ENCODE measurements at places on chromosomes 1 and 21.
A peak's percentile ranks its signal among the peaks of the same experiment; 100 is the strongest.

DNA sequence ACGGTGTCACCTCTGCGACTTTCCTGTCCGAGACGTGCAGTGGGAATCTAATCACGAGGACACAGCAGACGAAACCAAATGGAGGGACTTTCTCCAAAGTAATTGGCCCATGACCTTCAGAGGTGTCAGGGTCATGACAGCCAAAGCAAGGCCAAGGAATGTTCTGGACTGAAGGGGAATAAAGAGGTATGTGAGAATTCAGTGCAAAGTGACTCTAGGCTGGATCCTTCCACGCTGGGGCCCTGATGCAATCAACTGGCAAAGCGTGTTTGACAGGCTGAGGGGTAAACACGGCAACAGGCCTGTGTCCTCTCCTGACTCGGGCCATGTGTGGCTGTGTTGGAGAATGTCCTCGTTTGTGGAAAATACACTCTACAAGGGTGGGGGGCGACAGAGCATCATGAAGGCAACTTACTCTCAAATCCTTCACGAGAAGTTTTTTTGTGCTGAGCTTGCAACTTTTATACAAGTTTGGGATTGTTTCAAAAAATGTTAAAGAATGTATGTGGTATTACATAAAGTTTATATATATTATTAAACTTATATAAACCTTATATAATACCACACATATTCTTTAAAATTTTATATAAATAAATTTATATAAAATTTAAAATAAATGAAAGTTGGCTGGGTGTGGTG, 1.7 kb downstream of the CFAP74 start:
- no peak for DNase-seq

DNA sequence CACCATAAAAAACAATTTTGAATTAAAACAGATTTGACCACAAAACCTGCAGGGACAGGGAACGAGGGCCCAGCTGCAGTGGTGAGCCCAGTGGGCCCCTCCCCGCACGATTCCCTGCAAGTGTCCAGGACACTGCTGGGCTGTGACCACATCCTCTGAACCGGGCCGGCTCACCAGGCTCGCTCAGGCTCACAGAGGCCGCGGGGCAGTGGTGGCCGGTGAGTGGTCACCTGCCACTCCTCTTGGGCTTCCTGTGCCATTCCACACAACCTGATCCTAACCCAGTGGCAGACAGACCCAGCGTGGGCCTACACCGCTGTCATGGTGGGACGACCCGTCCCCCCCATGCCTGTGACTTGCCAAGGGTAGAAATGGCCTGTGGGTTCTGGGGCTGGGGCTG, 36.5 kb upstream of the RIPK4 start:
- DNase-seq = no peak

DNA sequence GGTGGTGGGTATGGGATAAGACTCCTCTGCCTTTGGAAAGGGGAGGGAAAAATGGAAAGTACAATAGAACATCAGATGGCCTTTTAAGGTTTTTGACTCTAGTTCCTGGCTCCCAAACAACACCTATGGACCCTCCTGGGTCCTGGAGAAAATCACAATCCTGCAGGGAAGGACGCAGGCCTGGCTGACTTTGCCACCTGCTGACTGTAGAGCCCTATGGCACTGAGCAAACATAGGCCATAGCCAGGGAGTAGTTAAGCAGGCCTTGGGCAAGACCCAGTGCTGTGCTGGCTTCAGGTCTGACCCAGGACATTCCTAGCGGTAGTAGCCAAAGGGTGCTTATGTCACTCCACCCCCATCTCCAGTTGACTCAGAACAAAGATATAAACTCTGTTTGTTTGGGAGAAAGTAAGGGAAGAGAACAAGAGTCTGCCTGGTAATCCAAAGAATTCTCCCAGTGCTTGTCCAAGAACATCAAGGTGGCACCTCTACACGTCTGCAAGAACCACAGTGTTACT, 149.0 kb downstream of the SLC44A5 start:
- no peak for DNase-seq

DNA sequence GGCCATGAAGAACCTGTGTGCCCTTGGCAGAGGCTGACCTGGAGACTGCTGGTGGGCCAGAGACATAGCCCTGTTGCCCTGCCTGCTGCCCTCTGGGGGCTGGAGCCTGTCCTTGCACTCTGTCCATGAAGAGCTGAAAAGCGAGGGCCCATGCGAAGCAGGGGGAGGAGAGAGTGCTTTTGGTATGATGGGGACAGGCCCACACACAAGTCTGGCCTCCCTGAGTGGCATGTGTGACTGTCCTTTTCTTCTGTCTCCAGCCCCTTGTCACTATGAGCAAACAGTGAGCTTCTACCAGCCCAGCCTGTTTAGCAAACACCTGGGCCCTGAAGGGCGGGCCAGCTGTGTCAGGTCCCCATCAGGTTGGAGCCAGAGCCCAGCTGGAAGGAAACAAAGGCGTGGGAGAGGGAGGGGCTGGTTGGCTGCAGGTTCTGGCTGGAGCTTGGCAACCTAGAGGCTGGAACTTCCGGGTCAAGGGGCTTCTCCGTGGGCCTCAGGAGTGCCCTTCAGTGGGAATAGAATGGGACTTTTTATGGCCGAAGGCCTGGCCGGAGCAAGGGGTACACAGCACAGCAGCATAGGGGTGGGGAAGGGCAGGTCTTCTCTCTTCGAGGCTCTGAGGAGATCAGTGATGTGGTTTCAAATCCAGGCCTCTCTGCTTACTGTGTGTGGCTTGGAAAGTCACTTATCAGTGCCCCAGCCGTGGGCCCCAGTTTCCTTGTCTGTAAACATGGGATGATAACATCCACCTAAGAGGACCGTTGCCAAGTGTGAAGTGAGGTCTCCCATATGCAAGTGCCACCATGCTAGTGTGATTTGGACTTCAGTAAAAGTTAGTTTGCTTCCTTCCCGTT, 14.3 kb downstream of the QSOX1 start:
- DNase-seq = no peak

GRCh38 chr1:119191325-119191724, 50.9 kb upstream of the WARS2 start:
- no peak for DNase-seq

DNA sequence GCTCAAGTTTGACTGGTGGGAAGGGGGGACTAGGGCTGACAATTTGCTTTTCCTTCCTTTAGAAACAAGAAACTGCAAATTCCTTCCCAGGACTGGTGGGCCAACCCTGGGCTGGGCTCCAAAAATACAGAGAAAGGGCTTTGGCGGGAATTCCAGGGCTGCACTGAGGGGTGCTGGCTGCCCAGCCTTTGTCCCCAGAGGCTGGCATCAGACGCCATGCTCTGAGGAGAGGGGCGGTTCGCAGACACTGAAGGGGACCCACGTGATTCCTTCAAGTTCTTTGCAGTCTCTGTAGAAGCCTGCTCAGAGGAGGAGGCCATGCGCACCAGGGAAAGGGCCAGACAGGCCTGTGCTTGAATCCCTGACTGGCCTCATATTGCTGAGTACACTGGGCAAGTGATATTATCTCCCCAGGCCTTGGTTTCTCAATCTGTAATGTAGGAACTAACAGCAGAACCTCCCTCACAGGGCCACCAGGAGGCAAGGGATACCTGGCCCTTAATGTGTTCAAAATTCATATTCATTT, 119.5 kb downstream of the EPHB2 start:
- no peak for DNase-seq

GRCh38 chr1:16478091-16478490, 36.0 kb downstream of the RNU1-1 start:
- no peak for DNase-seq

- DNase-seq = peak; percentile 58
Measured at GRCh38 chr1:66372522-66373101, 161.3 kb upstream of the SGIP1 start.

DNA sequence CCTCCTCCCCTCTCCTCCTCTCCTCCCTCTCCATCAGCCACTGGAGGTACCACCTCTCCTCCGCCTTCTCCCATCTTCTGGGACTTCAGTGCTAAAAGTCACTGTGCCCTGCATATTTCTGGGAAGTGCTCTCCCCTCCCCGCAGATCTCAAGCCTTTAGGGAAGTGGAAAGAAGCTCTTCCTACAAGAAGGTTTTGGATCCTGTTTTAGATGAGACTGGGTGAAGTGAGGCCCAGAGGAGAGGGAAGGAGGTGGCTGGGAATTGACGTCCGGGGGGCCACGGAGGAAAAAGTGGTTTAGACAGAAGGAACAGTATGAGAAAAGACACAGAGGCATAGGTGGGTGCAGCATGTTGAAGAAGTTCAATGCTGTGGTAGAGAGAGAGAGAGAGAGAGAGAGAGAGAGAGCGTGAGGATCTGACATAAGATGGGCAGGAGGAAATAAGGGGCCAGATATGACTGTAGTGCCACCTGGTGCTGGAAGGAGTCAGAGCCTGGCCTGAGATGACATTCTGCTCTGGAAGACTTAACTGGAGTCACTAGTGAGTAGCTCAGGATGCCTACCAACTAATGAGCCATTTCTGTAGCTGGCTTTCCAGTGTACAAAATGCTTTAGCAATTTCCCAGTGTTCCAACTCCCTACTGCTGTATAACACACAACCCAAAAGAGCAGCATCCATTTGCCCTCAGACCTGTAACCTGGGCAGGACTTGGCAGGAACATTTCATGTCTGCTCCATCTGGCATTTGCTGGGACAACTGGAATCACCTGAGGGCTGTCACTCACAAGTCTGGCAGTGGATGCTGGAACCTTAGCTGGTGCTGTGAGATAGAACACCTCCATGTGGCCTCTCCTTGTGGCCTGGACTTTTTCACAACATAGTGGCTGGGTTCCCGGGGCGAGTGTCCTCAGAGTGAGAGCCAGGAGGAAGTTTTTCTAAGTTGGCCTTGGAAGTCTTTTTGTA, 16.6 kb upstream of the ZSCAN20 start:
- DNase-seq = no peak

DNA sequence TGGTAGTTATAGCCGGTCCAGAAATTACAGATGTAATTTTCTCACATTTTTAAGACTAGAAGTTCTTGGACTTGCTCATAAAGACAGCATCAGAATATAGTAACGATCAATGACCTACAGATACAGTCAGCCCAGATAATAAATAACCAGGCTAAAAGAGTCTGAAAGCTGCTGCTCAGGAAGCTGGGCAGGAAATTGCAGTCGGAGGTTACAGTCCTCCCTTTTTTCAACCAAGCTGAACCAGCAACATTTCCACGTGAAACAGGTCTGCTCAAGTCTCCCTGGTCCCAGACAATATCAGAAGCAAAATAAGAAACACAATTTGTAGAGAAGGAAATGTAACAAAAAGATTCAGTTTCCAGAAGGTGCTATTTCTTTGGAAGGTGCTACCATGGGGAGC, 457.4 kb downstream of the SIPA1L2 start:
- no peak for DNase-seq

- DNase-seq = no peak
Measured at GRCh38 chr1:17434016-17434415, 5.5 kb downstream of the RCC2 start.

- peak; percentile 72 for DNase-seq
Measured at GRCh38 chr1:152654110-152654509, 9.1 kb upstream of the LCE2D start.

GRCh38 chr1:243837907-243838535, 12.0 kb downstream of the AKT3 start:
- DNase-seq = no peak

DNA sequence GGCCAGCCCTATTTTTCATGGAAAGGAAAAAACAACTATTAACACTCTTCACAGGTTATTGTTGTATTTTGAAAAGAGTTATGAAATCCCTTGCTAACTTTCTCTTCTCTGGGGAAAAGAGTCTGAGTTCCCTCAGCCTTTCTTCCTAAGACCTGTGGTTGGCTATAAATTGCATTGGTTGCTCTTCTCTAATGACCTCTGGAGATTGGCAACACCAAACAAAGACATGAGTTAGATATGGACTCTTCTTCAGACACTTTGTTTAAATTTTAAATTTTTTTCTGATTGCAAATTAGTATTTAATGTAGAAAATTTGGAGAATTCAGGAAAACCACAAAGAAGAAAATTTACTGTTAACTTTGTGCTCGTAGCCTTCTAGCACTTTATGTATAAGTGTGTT, 275.7 kb downstream of the PBX1 start:
- DNase-seq = no peak

GRCh38 chr21:28608646-28609045, 384.0 kb downstream of the LTN1 start:
- no peak for DNase-seq

GRCh38 chr1:10380594-10381275, 18.1 kb upstream of the PGD start:
- no peak for DNase-seq

DNA sequence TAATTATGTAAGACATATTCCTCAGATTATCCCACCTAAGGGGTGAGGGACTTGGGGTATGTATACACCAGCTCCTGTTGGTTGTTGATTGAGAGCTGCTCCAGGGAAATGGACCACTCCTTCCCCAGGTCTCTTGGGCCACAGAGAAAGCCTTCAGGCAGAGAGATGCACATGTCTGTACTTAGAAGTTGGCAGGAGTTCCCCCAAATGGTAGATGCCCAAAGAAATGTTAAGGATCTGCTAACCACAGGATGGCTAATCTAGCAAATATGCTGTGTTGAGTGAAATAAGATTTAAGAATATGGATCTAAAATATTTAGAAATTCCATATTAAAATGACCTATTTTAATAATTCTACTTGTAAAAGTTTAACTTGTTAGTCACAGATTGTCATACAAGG, 100.8 kb upstream of the DNAH14 start:
- DNase-seq = no peak

DNA sequence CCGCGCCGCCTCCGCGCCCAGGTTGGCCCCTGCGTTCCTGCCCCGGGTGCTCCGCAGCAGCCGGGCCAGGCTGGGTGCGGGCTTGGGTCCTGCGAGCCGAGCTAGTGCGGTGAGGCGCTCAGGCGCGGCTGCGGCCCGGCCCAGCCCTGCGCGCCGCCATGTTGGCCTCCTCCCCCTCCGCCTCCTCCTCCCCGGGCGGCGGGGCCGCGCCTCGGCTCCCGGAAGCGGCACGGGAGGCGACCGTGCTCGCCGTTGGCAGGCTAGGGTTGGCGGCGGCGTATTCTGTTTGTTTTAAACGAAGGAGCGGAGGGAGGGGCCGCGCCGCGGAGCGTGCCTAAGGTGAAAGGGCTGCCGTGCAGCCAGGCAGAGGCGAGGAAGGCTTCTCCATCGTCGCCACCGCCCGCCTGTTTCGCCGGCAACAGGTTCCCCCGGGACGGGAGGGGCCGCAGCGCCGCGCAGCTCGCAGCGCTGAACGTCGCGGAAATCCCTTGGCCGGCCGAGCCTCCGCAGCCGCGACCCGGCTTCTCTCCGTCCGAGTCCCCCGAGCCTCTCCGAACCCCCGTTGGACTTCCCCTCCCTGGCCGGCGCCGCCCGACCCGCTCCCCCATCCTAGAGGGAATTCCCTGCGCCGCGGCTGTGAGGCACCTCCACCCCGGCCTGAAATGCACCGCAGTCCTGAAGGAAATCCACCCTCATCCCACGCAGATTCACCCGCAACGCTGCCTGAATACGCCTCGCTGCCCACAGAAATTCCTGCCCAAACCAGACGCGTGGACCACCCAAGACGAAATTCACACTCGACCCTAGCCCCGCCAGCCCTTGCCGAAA, at the start of gene USP24:
Gene USP24, minus strand, starts transcription at position 171 of the 828 bp plus-strand sequence. CDS start 251 bp downstream, outside the sequence.
- DNase-seq = peak; percentile 88

All from stimulated activated effector memory CD8-positive, alpha-beta T cell treated with anti-CD3 and anti-CD28 coated beads, Interleukin-12 subunit alpha, Interleukin-12 subunit beta, amount 100 ng/mL, for 72 hours (primary cell).